ENCODE measurements at places on chromosomes 5 and 9. TPM values are rescaled to one million over a fixed set of nuclear protein-coding genes. Genes with fewer than 3 reads are reported as not detected.

Gene CFAP77
- not detected for polyA plus RNA-seq

DNA sequence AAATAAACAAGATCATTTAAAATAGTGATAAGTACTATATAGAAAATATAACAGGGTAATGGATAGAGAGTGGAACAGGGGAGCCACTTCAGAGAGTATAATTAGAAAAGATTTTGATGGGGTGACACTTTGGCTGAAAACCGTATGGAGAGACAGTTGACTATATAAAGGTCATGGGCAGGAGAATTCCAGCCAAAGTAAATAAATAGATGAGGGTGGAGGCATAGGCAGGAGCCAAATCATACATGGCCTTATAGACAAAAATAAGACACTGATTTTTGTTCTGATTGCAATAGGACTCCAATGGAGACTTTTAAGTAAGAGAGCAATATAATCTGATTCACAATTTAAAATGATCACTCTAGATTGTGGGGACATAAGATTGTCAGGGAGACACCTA lies 37.5 kb upstream of the NUDT12 start:
- no peak for DNase-seq

GRCh38 chr9:108087781-108088180 lies 598.2 kb upstream of the KLF4 start:
- no peak for DNase-seq

Gene SLC2A6
- 23.0 TPM for polyA plus RNA-seq

- no peak for DNase-seq
Observed at GRCh38 chr9:1998111-1998510, 17.0 kb upstream of the SMARCA2 start.

DNA sequence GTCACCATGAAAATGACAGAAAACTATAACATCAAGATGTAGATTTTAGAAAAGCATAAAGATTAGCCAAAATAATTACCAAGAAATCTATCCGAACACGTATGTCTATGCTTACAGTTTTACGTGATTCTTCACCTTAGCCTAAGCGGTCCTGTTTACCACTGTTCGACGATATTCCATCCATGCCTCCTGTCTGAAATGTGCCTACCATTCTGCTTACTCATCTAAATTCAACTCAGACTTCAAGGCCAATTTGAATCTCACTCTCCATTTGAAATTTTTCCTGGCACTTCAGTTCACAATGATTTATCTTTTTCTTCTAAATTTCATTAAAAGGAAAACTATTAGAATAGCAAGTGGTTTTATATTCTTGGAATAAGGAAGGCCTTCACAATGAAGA lies 15.4 kb downstream of the ZDHHC21 start:
- DNase-seq: no peak

Gene CYLC2
- polyA plus RNA-seq: not detected

Gene TMC1
- not detected for polyA plus RNA-seq

Gene SLC4A9
- polyA plus RNA-seq: not detected

Gene GDNF
- polyA plus RNA-seq: not detected

Gene MAMDC4
- 2.0 TPM for polyA plus RNA-seq

Gene SPAG8
- polyA plus RNA-seq: 0.77 TPM

DNA sequence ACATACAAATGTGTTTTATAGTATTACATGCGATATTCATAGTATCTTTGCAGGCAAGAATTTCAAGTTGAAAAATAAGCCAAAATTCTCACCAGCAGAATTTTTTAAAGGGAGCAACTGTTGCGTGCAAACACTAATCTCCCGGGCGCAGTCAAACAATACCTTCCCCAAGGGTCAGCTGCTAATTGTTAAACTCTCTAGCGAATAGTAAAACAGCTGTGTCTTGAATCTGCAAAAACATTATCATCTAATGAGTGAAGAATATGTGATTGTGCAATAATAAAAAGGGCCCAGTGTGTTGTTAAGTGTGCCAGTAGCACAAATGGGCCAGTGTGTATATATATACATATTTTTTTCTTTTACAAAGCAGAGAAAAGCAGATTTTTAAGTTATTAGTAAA lies 131.4 kb downstream of the CCDC192 start:
- no peak for DNase-seq

- DNase-seq: no peak
Observed at GRCh38 chr5:145943674-145944121, 7.3 kb downstream of the SH3RF2 start.

DNA sequence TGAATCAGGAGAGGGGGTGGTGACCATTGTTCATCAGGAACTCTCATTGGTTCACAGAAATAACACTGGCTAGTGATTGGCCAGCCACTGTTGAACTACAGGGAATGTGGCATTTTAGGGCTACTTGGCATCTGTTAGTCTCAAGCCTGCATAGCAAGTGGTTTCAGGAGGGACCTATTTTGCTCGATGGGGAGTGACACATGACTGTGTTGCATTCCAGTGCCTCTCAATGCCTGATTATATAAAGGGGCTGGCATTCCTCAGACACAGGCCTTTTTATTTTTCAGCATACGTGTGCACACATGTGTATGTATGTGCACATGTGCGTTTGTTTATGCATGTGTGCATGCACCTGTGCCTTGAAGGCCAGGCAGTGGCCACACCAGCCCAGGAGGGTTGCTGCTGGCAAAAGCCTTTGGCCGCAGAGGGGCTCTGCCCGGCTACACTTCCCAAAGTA lies 23.2 kb downstream of the FGD3 start:
- no peak for DNase-seq

DNA sequence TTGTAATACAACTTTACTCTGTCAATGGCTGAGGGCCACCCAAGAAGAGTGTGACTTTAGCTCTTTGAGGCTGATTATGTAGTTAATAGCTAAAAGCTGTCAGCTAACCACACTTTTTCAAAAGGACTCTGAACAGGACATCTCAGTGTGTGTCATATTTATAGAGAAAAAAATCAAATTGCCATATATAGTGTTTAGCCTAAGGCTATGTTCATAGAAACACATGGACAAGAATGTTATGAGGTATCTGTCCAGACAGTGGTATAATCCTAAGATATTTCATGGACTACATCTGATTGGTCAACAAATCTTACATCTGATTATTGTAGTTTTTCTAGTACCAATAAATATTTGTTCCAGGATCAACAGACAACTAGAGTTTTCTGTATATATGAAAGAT lies 42.1 kb upstream of the CDH18 start:
- no peak for DNase-seq

Gene TNFSF15
- not detected for polyA plus RNA-seq

GRCh38 chr5:42929871-42930270 lies 110.2 kb downstream of the ANXA2R start:
- DNase-seq: no peak

Measured in GM12878 (cell line).